ENCODE measurements at places on chromosomes 5 and 9. TPM values are rescaled to one million over a fixed set of nuclear protein-coding genes. Genes with fewer than 3 reads are reported as not detected.

Gene SPACA9
- polyA plus RNA-seq, result 0.61 TPM

Gene FBN2
- polyA plus RNA-seq, result not detected

Gene PLEKHG4B
- polyA plus RNA-seq, result not detected

Gene IL13
- polyA plus RNA-seq, result not detected

Gene TESK1
- 4.6 TPM for polyA plus RNA-seq

Gene DMRT2
- not detected for polyA plus RNA-seq

Gene LCNL1
- polyA plus RNA-seq, result not detected

GRCh38 chr9:116555119-116555518 lies 132.0 kb upstream of the TRIM32 start:
- DNase-seq, result no peak

GRCh38 chr9:134455934-134456755 lies 129.9 kb downstream of the RXRA start:
- peak; percentile 82 for DNase-seq

DNA sequence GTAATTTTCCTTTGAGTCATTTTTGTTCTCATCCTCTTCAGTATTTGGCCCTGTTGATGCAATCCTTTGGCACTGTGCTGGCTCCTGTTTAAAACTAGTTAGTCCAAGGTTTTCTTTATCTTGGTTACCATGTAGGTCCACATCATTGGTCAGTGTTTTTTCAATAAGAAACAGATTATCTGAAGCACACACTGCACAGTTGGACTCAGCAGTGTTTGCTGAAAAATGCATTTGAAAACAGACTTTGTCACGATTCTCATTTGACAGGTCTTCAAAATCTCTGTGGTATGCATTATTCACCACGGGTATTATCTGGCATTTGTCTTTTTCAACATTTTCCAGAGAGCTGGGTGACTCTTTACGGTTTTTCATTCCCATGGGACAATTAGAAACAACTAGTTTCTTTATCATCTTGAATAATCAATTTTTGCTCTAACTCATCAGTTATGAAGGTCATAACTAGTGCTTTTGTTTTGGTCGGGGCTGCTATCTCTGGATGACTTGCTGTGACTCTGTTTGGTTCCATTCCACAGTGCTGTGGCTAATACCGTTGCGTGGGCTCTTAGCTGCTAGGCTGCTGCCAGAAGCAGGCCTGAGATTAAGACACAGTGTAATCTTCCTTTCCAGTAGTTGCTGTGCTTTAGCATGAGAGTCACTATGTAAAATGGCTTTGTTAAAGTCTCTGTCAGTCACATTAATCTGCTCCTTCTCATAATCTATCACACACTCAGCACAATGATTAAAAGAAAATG lies 36.2 kb downstream of the NUDT12 start:
- no peak for DNase-seq

DNA sequence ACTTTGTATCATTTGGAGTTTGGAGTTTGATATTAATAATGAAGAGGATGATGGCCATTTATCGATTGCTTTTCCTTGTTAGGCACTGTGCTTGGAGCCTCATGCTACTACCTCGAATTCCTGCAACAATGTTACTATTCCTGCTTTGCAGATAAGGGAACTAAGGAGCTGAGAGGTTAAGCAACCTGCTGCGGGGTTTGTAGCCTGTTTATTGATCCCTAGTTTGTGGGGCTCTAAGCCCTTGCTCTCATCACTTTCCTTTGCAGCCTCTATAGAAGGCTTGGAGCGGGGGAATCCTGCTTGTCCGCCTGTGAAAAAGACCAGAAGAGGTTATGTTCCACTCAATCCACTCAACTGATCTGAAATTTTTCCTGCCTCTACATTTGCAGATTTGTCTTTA lies 15.8 kb downstream of the ARHGEF28 start:
- DNase-seq, result no peak

GRCh38 chr5:178152491-178153444 lies 917 bp downstream of the NHP2 start:
- no peak for DNase-seq

DNA sequence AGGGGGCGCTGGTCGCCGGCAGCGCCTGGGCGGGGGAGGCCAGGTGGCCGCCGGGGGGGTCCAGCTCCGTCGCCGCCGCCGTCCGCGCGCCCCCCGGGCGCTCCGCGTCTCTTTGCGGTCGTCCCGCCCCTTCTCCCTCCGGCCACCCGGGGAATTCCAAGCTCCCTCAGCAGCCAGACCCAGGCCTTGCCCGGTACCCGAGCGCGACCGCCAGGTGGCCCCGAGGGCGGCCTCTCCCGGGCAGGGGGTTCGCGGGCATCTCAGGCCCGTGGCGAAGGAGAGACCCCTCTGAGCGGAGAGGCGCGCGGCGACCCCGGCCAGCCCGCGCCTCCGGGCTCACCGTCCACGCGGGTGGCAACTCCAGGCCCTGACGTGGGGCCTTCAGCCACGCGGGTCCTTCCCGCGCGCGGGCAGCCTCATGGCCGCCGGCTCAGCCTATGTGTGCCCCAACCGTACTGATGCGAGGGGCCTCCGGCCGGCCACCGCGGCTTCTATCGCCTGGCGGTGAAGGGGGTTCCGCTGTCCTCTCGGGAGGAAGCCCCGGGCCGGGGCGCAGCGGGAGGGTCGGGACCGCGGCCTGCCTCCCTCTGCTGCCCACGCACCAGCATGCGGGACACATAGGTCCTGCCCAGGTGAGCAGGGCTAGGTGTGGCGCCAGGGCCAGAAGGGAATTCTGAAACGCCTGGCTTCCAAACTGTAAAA lies 529 bp upstream of the NRARP start:
- DNase-seq, result no peak

DNA sequence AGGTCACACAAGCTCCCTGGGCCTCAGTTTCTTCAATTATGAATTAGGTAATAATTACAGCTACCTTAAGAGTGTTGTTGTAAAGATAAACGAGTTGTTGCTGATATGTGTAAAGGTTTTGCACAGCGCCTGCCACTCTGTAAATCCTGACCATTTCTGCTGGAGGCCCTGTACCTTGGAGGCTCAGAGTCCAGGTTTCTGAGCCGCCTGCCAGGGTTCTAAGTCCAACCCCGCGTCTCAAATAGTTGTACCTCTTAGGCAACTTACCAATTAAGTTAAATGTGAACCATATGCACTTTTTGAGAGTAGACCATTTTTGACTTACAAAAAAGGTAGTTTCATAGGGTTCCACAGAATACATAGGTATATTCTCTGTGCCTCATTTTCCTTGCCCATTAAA lies 156.8 kb upstream of the KLF9 start:
- DNase-seq, result no peak

GRCh38 chr5:14630671-14631070 lies 33.8 kb upstream of the OTULIN start:
- no peak for DNase-seq

DNA sequence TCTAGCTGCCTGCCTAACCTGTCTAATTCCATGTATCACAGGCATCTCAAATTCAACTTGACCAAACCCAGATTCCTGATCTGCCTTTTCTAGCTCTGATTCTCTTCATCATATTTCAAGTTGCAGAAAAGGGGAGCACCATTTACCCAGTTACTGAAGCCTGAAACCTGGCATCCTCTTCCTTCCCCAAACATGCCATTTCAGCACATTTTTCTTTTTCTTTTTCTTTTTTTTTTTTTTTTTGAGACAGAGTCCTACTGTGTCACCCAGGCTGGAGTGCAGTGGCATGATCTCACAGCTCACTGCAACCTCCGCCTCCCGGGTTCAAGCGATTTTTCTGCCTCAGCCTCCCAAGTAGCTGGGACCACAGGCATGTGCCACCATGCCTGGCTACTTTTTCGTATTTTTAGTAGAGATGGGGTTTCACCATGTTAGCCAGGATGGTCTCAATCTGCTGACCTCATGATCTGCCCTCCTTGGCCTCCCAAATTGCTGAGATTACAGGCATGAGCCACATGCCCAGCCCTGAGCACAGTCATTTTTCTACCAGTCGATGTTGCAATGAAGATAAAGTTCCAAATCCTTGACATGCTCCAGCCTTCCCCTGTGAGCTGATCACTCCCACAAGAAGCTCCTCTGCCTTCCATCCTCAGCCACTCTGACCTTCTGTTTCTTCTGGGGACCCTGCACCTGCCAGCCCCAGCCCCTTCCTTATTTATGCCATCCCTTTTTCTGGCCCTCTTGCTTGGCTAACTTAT lies 32.2 kb downstream of the ACER2 start:
- no peak for DNase-seq

DNA sequence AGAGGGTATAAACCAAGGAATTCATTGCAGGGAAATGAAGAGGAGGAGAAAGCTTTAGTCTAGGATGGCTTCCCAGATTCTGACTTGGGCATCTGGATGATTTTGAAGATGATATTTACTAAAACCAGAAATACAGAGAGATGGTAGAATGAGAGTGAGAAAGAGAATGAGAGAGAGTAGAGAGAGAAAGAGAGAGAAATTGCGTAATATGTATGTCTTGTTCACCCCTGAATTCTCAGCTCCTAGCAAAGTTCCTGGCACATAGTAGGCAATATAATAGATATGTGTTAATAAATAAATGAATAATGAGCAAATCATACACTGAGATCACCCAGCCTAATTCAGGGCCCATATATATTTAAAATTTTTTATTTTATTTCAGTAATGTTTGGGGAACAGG lies 1089.5 kb upstream of the DMAC1 start:
- no peak for DNase-seq

DNA sequence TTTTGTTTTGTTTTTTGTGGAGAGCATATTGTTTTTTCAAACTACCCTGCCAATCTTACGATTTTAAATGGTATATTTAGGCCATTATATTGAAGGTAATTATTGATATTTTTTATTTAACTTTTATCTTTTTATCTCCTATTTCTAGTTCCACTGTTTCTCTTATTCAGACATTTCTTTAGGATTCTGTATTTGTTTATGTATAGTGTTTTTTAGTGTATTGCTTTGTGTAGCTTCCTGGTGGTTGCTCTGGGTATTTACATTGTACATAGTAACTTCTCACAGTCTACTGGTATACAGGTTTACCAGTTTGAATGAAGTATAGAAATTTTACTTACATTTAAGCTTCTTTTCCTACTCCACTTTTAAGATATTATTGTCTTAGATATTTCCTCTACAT lies 63.2 kb downstream of the ERCC6L2 start:
- no peak for DNase-seq

DNA sequence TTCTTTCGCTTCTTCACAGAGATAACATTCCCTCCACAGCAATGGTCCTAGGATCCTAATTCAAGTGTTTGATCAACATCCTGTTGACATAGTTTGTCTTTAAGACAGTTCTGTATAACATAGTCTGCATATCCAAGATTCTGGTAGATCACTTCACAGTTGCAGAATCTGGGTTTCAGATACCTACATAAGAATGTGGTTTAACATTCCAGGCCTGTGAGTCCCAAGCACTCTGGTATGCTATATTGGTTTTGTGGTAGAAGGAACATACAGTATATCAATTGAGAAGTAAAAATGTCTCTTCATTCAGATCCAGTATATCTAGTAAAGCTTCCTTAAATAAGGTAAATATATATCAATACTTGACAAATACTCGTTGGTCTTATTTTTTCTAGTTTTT lies 914.2 kb upstream of the CDH6 start:
- no peak for DNase-seq

- DNase-seq, result peak; percentile 3
Observed at GRCh38 chr5:60700416-60700757, 421 bp upstream of the DEPDC1B start.

- DNase-seq, result no peak
Observed at GRCh38 chr9:31103836-31104235, 1280.6 kb upstream of the ACO1 start.

DNA sequence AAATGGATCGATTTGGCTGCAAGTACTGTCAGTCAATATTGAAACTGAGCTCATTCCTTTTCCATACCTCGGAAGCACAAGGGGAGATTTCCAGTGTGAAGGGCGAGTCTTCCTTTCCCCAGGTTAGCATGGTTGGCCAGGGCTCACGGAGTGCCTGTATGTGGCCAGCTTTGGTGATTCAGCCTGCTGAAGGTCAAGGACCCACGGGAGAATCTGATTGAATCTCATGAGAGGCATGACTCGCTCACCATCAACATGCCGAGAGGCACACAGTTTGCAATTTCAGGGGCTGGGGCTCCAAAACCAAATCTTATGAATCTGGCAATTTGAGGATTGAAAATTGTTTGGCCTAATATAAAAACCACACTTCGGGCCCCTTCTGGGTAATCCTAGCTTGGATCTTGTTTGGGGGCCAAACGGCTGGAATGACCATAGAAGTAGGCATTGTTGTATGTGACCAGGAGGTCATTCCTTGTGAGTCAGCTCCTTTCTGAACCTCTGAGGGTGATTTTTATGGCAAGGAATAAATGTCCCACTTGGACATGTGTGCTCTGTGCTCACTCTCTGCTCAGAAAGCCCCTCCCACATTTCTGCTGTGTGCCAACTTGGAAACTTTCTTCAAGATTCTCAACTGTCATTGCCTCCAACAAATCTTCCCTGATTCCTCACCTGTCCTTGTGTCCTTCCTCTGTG lies 69.8 kb downstream of the DOCK2 start:
- no peak for DNase-seq

- DNase-seq, result no peak
Observed at GRCh38 chr9:83198371-83198770, 135.4 kb upstream of the RASEF start.

DNA sequence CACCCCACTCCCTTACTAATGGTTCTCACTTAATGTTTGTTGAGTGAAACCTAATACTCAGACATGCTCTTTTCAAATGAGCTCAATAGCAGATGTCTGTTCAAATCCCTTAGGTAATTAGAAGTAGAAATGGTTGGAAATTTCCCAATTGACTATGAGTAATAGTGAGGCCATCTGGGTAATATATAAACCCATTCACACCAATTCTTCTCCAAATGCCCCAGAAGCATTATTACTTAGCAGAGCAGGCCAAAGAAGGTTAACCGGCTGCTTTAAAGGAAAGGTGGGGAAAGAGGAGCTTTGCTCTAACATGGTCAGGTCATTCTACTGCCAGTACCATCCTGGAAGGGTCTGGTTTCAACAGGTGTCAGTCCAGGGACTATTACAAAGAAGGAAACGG lies 119.5 kb upstream of the MTAP start:
- DNase-seq, result no peak

DNA sequence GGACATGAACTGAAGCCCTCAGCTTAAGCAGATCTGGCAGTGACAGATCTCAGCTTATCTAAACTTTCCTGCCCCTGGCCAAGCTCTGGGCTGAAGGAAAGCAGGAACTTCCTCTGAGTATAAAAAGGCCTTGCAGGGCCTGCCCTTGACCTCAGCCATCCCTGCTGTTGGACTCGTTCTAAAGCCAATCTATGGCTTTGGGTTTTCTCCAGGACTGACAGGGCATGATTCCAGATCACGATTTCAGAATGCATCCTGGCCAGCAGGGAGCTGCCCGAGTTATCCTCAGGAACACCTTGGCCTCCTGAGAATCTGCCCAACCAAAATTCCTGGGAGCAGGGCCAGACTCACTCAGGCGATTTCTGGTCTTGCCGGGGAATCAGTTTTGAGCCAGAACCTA lies 502.7 kb downstream of the TLE4 start:
- DNase-seq, result no peak

DNA sequence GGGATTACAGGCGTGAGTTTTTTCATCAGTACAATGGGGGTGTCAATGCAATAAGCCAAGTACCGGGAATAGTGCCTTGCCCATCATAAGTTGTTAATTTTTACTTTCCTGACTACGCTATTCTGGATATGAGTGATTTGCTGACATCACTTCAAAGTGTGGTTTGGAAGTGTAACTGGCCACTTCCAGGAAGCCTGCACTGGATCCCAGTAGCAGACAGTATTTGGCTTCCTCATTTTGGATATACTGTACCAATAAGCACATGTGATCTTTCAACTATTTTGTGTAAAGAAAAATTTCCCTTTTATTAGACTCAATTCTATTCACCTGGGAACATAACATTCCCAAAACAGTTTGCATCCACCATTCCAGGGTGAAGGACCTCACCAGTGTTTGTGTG lies 417.7 kb upstream of the KLF4 start:
- no peak for DNase-seq

GRCh38 chr5:142749321-142749720 lies 20.9 kb upstream of the ARHGAP26 start:
- no peak for DNase-seq

All from CD4-positive, CD25-positive, alpha-beta regulatory T cell (primary cell).